ENCODE measurements at places on chromosomes 6 and 20. TPM values are rescaled to one million over a fixed set of nuclear protein-coding genes. Genes with fewer than 3 reads are reported as not detected.

Gene MYBL2
- total RNA-seq = 6.2 TPM

Gene PSORS1C2
- not detected for total RNA-seq

Gene CHRNA4
- total RNA-seq = 0.82 TPM

Gene PDE10A
- 7.4 TPM for total RNA-seq

Gene MOXD1
- total RNA-seq = 3.5 TPM

GRCh38 chr6:127967708-127968107 lies 66.8 kb upstream of the THEMIS start:
- H3K4me1 ChIP-seq = peaks cover 11% of the 10 kb centered on the region
- peaks cover 7% of the 10 kb centered on the region for H3K36me3 ChIP-seq
- H3K4me3 ChIP-seq = no peak overlapping the region
- no peak for DNase-seq

- H3K27me3 ChIP-seq = no peaks in the 10 kb centered on the region
- H3K36me3 ChIP-seq = no peaks in the 10 kb centered on the region
- peak overlapping the region; percentile 40 for H3K4me3 ChIP-seq
- peaks cover 36% of the 10 kb centered on the region for H3K4me1 ChIP-seq
Measured at GRCh38 chr6:143746202-143747119, 68.7 kb downstream of the PHACTR2 start.

- H3K4me3 ChIP-seq = no peak overlapping the region
- H3K27ac ChIP-seq = peak overlapping the region; percentile 66
- DNase-seq = no peak
- H3K36me3 ChIP-seq = no peaks in the 10 kb centered on the region
Measured at GRCh38 chr20:38083338-38084048, 49.9 kb downstream of the RPRD1B start.

Measured in astrocyte (in vitro differentiated cells and primary cell).